Activated CD4-positive, alpha-beta T cell treated with anti-CD3 and anti-CD28 coated beads, Interleukin-2, amount 10 ng/mL, durations not matched to agents 24 days and 14 days (primary cell): ENCODE measurements at places on chromosomes 7 and 10. TPM values are rescaled to one million over a fixed set of nuclear protein-coding genes. Genes with fewer than 3 reads are reported as not detected.

DNA sequence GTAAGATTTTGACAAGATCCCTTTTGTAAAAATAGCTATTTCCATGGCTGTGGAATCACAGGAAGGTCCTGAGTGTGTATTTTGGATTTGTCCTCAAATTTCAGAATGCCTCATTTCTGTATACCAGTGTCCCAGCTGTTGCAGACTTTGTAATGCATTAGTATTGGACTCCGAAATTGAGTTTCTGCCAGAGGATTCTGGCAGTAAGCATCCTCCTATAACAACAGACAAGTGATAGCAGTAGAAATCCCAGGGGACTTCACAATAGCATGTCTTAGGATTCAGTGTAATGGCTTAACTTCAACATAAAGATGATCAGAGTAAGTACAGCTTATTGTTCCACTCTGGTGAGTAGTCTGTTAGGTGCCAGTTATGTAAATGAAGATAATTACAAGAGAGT is 104.6 kb downstream of the FOXP2 start:
- no peak for DNase-seq
- H3K27ac ChIP-seq, result no peak overlapping the region
- H3K27me3 ChIP-seq, result no peaks in the 10 kb centered on the region
- H3K4me1 ChIP-seq, result no peaks in the 10 kb centered on the region
- H3K36me3 ChIP-seq, result no peaks in the 10 kb centered on the region
- no peak overlapping the region for H3K4me3 ChIP-seq

DNA sequence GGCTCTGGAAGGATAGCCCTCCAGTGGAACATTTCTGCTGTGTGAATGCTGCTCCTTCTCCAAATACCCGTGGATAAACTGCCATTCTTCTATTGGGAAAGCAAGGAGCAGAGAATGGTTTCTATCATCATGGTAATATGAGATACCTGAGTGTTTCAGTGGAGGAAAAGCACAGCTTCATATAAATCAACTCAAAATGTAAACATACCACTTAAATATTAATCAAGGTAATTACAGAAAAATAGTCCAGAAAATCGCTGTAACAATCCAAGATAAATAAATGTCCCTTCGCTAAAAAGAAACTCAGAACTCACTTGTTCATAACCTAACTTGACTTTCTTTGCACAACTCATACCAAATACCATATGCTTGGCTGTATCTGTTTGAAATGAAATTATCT is 635.8 kb downstream of the PARD3 start:
- no peaks in the 10 kb centered on the region for H3K36me3 ChIP-seq
- no peak for DNase-seq
- H3K4me3 ChIP-seq, result no peak overlapping the region
- H3K4me1 ChIP-seq, result no peaks in the 10 kb centered on the region

DNA sequence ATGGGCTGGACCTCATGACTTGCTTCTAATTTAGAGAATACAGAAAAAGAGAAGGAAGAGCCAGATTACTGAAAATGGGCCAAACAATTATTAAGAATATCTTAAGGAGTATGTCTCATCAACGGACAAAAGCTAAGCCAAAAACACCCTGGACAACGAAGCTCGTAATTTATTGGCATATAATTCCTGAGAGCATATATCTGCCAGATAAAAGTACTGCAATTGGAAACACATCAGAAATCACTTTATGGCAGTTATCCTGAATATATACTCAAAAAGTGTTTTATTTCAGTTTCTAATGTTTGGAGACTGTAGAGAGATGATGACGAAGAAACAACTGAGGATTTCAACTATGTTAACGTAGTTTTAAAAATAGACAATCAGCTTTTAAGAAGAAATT is 211.8 kb downstream of the CSTF2T start:
- H3K4me3 ChIP-seq, result no peak overlapping the region
- H3K36me3 ChIP-seq, result no peaks in the 10 kb centered on the region
- no peaks in the 10 kb centered on the region for H3K27me3 ChIP-seq
- H3K4me1 ChIP-seq, result no peaks in the 10 kb centered on the region
- H3K27ac ChIP-seq, result no peak overlapping the region

- peaks cover 7% of the 10 kb centered on the region for H3K27me3 ChIP-seq
- H3K4me1 ChIP-seq, result no peaks in the 10 kb centered on the region
- no peak overlapping the region for H3K4me3 ChIP-seq
- H3K36me3 ChIP-seq, result no peaks in the 10 kb centered on the region
- no peak for DNase-seq
These were observed 441.3 kb upstream of the MGMT start for GRCh38 chr10:129025787-129026186.

- peaks cover 18% of the 10 kb centered on the region for H3K4me1 ChIP-seq
- no peaks in the 10 kb centered on the region for H3K36me3 ChIP-seq
- H3K27me3 ChIP-seq, result no peaks in the 10 kb centered on the region
- H3K4me3 ChIP-seq, result no peak overlapping the region
- no peak overlapping the region for H3K27ac ChIP-seq
These were observed 155.6 kb downstream of the SH3PXD2A start for GRCh38 chr10:103699611-103700435.

DNA sequence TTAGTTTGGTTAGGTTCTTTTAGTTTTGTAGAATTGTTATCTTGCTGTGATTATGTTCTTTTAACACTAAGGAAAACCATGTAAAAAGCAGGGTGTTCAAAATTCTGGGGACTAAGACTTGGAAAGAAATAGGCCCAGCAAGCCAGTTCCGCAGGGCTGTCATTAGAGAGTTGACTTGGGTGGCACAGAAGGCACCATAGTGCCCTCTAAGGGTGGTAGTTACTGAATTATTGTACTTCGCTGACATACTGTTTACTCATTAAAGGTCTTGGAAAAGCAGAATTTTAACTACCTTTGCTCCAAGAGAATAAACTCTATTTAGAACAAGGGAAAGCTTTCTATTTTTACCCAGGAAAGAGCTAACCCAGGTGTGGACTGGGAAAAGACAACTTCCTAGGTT is 86.5 kb downstream of the OTUD1 start:
- no peak overlapping the region for H3K4me3 ChIP-seq
- H3K27ac ChIP-seq, result no peak overlapping the region
- H3K36me3 ChIP-seq, result no peaks in the 10 kb centered on the region
- peaks cover 5% of the 10 kb centered on the region for H3K27me3 ChIP-seq

GRCh38 chr10:57395923-57396322 is 871.8 kb downstream of the IPMK start:
- no peaks in the 10 kb centered on the region for H3K36me3 ChIP-seq
- no peaks in the 10 kb centered on the region for H3K4me1 ChIP-seq
- DNase-seq, result no peak

DNA sequence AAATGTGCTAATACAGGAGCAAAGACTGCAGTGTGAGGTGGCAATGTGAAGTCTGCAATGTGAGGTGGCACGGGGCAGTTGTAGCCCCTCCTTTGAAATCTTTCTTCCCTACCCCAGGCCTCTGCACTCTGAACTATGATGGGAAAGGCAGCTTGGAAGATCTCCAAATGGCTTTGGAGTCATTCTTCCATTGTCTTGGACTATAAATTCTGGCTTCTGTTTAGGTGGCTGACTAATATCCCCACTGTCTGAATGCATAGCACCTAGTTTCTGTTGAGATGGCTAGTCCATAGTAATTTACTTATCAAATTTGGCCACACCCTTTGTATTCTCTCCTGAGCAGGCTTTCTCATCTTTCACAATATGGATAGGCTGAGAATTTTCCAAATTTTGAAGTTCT is 175.0 kb downstream of the CFTR start:
- peaks cover 2% of the 10 kb centered on the region for H3K27me3 ChIP-seq
- no peak overlapping the region for H3K27ac ChIP-seq
- H3K4me3 ChIP-seq, result no peak overlapping the region
- no peaks in the 10 kb centered on the region for H3K4me1 ChIP-seq
- H3K36me3 ChIP-seq, result no peaks in the 10 kb centered on the region
- no peak for DNase-seq

DNA sequence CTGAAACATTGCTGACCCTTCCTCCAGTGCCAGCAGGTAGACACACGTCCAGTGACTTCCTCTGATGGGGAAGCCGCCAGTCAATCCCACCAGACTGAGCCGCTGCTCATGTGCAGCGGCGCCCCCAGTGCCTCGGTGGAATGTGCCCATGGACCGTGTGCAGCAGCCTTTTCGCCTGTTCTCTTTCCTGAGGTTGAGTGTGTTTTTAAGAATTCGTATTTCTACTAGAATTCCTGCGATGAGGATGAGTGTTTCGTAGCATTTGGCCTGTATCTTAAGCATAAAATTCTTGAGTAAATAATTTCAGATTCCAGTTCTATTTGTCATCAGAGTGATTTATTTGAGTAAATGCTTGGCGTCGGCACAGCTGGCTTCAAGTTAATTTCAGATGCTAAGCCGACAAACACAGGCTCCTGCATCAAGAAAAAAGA is 35.4 kb downstream of the BNIP3 start:
- no peak overlapping the region for H3K27ac ChIP-seq
- H3K4me1 ChIP-seq, result peaks cover 6% of the 10 kb centered on the region
- H3K36me3 ChIP-seq, result peaks cover 57% of the 10 kb centered on the region
- no peak overlapping the region for H3K4me3 ChIP-seq

DNA sequence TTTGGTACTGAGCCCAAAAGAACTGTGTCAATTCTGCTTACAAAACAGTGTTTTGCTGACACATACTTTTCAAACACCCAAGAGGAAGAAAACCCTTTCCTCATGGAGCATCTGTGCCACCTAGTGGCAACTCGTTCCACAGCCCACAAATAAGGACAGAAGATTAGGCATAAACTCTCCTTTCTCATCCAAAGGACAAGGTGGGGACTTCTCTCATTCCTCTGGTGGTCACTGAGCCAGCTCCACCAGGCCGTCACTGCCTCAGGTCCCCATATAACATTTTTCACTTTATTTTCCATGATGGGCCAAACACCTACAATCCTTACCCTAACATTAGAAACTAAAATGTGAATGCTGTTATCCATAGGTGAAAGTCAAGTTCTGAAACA is 76.9 kb downstream of the RNF216 start:
- no peaks in the 10 kb centered on the region for H3K27me3 ChIP-seq
- peaks cover 52% of the 10 kb centered on the region for H3K4me1 ChIP-seq
- DNase-seq, result peak; percentile 93
- no peak overlapping the region for H3K27ac ChIP-seq
- H3K4me3 ChIP-seq, result no peak overlapping the region

DNA sequence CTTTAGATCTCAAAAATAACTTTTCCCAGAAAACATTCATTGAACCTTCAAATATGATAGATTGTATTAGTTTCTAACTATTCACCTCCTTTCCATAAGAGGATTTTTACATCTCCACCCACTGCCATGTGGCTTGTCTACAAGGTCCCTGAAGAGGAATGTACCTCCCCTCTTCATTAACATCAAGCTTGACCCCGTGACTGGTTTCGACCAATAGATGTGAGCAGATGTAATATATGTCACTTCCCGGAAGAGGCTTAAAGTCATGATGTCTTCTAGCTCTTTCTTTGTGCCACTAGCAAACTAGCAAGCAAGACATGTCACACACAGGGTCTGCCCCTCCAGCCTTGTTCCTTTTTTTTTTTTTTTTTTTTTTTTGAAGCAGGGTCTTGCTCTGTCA is 6.9 kb downstream of the BAZ1B start:
- H3K27me3 ChIP-seq, result no peaks in the 10 kb centered on the region
- H3K4me1 ChIP-seq, result peaks cover 30% of the 10 kb centered on the region
- peak; percentile 58 for DNase-seq
- no peak overlapping the region for H3K27ac ChIP-seq
- no peak overlapping the region for H3K4me3 ChIP-seq

DNA sequence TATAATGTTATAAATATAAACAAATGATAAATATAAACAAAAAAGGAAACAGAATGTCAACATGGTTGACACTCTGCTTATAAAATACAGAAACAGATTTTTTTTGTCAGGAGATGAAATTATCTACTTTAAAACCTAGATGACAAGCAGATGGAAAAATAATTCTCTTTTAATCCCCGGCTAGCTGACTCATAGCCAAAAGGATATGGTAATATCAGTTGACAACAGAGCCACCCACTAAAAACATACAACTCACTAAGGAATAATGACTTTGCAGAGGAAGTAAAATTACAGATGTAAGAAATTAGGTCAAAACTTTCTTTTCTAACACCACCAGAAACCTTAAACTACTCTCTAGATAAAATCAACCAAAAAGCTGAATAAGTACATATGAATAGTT is 131.1 kb upstream of the ABCB5 start:
- H3K4me1 ChIP-seq, result no peaks in the 10 kb centered on the region
- no peaks in the 10 kb centered on the region for H3K27me3 ChIP-seq
- H3K27ac ChIP-seq, result no peak overlapping the region
- no peak overlapping the region for H3K4me3 ChIP-seq

- H3K27me3 ChIP-seq, result peaks cover 30% of the 10 kb centered on the region
- H3K27ac ChIP-seq, result no peak overlapping the region
- no peaks in the 10 kb centered on the region for H3K36me3 ChIP-seq
- no peaks in the 10 kb centered on the region for H3K4me1 ChIP-seq
- no peak for DNase-seq
These were observed 25.7 kb downstream of the TMEM176A start for GRCh38 chr7:150826061-150826849.

GRCh38 chr10:1576467-1577372 is 160.6 kb downstream of the ADARB2 start:
- H3K36me3 ChIP-seq, result no peaks in the 10 kb centered on the region
- H3K4me1 ChIP-seq, result no peaks in the 10 kb centered on the region
- no peak overlapping the region for H3K27ac ChIP-seq

DNA sequence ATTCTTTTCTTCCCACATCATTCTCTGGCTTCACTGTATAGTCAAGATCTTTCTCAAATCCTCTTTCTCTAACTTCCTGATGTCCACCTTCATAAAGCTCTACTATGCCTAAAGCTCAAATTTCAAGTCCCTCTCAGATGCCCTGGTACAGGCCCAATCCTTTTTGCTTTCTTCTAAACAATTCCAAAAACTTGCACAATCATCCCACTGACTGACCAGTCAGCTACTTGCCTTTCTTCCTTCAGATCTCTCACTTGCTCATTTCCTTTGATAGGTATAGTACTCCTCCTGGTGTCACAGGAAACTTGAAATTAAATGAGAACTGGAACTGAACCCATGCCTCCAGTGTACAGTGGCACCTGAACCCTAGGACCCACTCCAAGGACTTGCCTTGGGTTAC is 18.2 kb downstream of the SEC31B start:
- peak overlapping the region; percentile 63 for H3K27ac ChIP-seq
- H3K36me3 ChIP-seq, result peaks cover 83% of the 10 kb centered on the region
- no peaks in the 10 kb centered on the region for H3K27me3 ChIP-seq
- peak overlapping the region; percentile 2 for H3K4me3 ChIP-seq
- DNase-seq, result no peak

The TRPV5 gene
- not detected in 2 replicates for total RNA-seq

The NOS3 gene
- total RNA-seq, result 14.3 and 15.7 TPM in 2 replicates

The PPP1R17 gene
- not detected in 2 replicates for total RNA-seq

The BZW2 gene
- 104 and 113 TPM in 2 replicates for total RNA-seq

The CLDN4 gene
- total RNA-seq, result not detected in 2 replicates

The HSPA12A gene
- 0.05 TPM in 1 of 2 replicates, not detected in the other for total RNA-seq

The CALHM3 gene
- not detected in 2 replicates for total RNA-seq

The ANKRD61 gene
- 0.31 and 0.58 TPM in 2 replicates for total RNA-seq

The MYO1G gene
- 283 and 290 TPM in 2 replicates for total RNA-seq

The PHYHIPL gene
- total RNA-seq, result not detected in 2 replicates
